ENCODE measurements at places on chromosomes 2 and 18. TPM values are rescaled to one million over a fixed set of nuclear protein-coding genes. Genes with fewer than 3 reads are reported as not detected.

Gene L3MBTL4
- 0.26 TPM for total RNA-seq

Gene EHD3
- total RNA-seq, result 1.9 TPM

DNA sequence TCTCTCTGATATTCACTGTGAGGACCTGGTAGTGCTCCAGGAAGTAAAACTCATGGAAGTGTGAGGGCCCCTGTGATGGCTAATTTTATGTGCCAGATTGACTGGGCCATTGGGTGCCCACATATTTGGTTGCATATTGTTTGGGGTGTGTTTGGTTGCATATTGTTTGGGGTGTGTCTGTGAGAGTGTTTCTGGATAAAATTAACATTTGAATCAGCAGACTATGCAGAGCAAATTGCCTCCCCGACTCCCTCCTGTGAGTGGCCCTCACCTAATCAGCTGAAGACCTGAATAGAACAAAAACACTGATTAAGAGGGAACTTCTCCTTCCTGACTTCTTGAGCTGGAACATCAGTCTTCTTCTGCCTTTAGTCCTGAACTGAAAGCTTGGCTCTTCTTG is 173.3 kb upstream of the LINC00305 start:
- no peak for DNase-seq

- no peak for DNase-seq
These were observed 49.0 kb downstream of the CYTIP start for GRCh38 chr2:157394928-157395327.

Gene STARD6
- total RNA-seq, result 0.54 TPM

DNA sequence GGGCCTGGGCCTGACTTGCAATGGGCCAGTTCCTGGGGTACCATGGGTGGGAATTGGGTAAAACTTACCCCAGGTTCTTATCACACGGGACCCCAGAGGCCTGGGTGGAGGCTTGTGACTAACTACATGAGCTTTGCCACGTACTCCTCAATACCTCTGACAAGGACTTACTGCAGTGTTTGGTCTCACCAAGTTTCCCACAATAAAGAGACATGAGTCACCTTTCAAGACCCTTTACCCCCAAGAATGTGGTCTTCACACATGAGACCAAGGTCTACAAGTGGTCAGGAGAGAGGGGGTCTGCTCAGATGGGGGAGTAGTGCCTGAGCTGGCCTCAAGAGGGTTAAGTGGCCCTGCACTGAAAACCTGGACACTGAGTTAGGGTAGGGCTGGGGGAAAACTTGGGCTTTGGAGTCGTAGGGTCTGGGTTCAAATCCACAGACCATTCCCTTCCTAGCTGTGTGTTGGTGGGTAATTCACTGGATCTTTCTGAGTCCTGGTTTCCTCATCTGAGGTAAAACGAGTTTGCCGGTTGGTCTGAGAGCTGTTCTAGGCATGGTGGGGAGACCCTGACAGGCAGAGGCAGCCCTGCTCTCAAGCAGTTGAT is 2.0 kb upstream of the GNLY start:
- no peak for DNase-seq

DNA sequence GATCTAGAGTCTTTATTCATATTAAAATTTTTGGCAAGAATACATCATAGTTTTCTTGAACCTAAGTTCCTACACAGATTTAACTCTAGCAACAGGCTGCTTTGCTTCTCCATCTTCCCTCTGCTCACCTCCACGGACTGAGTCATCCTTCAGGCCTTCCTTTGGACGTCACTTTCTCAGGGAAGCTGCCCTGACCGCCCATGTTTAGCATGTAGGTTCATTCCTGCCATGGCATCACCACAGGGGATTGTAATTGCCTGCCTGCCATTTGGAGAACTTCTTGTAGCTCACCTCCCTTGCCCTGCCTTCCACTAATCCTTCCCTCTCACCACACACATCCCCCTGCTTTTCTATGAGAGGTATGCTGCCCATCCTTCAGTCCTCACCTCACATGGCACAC is 43.9 kb upstream of the B3GNT2 start:
- no peak for DNase-seq

- DNase-seq, result no peak
These were observed 15.3 kb downstream of the WNT10A start for GRCh38 chr2:218895759-218896500.

DNA sequence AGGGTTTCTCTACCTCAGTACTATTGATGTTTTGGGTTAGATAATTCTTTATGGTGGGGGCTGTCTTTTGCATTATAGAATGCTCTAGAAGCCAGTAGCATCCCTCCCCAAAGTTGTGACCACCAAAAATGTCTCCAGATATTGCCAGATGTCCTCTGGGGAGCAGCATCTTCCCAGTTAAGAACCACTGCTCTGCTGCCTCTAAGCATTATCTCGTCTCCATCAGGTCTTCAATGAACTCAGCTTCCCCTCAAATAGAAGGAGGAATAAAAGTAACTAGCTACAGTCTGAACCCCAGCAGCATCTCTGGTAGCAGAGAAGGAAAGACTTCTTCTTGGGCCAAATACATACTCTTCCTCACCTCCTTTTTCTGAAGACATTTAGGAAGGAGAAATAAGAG is 244.1 kb downstream of the AGPS start:
- DNase-seq, result no peak

GRCh38 chr2:242085941-242086621 is 216.6 kb downstream of the RTP5 start:
- no peak for DNase-seq

DNA sequence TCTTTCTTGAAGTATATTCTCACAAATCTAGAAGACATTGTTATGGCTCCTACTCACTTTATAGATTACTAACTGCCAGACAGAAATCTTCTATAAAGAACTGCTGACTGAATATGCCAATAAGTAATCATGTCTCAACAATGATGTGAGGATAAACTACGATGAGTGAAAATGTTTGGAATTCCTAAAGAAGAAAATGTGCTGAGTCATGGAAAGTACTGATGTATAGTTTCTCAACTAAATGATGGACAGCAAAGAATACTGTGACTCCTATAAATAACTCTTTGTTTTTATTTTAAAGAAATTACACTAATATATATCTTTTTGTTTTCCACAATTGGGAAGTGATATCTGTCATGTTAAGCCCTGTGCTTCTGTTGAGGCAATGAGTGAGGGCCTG is 232.9 kb downstream of the LNPK start:
- no peak for DNase-seq

Gene SIX3
- total RNA-seq, result not detected

- DNase-seq, result no peak
These were observed 610.4 kb upstream of the SLC8A1 start for GRCh38 chr2:41062336-41062735.

- no peak for DNase-seq
These were observed 136.8 kb downstream of the ASB1 start for GRCh38 chr2:238563551-238563950.

DNA sequence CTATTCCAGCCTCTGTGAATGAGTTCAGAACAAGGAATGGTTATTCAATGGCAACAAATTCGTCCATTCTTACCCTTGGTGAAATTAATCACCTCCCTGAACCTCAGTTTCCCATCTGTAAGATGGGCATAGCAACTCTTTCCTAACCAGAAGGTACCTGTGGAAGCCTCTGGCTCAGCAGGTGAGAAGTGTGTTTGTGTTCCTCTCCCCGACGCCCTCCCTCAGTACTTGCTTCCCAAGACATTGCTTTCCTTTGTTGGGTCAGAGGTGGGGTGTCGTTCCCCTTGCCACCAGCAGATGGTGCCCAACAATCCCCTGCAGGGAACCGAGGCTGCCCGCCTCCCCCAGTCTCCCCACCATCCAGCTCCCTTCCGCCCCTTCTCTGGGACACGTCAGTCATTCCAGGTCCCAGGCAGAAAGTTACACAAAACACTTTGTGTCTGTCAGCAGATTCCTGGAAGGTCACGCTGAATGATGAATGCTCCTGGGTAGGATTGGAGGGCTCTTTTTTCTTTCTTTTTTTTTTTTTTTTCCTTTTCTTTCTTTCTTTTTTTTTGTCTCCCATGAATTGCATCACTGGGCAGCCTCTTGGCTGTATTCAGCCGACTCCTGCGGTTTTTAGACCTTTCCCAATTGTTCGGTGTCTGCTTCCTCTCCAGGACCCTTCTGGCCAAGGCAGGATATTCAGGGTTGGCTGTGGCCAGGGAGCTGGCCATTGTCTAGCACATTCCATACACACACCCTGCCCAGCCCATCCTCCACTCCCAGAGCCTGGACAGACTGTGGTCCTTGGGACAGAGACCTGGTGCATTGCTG is 117.3 kb downstream of the LPIN1 start:
- peak; percentile 22 for DNase-seq

- no peak for DNase-seq
These were observed 158.5 kb downstream of the INSIG2 start for GRCh38 chr2:118246726-118247125.

DNA sequence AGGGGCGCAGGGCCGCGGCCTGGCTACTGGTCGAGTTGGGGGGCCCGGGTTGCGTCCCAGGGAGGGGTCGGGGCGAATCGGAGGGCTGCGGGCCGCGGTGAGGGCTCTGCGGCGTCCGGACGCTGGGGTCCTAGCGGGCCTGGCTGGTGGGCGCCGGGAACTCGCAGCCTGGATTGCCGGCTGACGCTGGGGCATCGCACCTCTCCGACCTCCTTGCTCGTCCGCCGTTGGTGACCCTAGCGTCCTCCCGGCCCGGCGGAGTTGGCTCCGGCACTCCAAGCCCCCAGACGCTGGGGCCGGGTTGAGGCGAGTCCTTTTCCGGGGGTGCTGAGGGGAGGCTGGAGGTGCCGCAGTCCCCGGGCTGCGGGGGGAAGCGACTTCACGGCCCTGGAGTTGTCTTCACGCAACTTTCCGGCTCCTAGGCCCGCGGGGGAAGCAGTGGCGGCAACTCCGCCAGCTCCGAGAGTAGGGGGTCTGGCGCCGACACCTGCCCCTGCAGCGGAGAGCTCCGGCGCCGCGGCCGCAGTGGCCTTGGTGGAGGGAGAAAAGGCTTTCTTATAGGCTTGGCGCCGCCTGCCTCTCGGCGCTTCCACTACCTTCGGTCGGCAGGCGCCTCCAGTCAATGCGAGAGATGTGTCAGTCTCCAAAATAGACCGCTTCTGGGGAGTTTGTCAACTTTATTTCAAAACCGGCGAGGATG is 70.3 kb downstream of the HAUS1 start:
- DNase-seq, result peak; percentile 31

- DNase-seq, result no peak
These were observed 53.1 kb downstream of the ACVR1 start for GRCh38 chr2:157822993-157823392.

Gene ADRA2B
- total RNA-seq, result 0.12 TPM

Gene SIGLEC15
- total RNA-seq, result not detected

DNA sequence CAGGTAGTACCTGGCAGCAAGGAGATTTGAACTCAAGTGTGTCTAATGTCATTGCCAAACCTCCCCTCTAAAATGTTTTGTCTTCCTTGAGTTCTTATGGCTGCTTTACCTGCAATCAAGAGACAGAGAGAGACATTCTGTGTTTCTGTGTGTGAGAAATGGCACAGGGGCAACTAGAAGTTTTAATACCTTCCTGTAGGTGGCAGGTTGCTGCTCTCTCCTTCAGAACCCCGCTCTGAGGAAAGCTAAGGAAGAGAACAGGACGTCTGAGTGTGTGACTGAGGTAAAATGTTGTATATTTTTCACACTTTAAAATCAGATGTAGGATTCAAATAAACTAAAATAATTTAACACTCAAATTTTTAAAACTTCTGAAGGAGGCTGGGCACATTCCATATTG is 19.2 kb downstream of the DTNA start:
- no peak for DNase-seq

DNA sequence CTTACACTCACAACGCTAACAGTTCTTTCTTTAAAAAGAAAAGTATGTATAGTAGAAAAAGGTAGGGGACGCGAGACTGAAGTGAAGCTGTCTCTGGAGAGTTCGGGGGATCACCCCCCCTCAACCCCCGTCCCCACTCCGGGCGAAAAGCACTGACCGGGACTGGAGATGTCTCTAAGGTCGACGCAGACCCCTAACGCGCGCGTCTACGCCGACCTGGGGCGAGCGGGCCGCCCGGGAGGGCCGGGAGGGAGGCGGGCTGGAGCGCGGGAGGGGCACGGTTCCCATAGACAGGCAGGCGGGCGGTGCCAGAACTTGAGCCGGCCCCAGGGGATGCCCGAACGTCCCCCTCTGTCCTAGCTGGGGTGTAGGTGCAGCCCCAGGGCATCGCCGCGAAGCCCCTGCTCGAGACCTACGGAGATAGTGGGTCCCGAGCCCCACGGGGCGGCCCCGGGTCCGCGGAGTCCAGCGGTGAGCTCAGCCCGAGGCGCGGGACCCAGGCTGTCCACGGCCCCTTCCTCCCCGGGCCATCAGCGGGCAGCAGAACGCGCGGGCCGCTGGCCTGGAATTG is 82.2 kb downstream of the CHRNA1 start:
- DNase-seq, result peak; percentile 33

DNA sequence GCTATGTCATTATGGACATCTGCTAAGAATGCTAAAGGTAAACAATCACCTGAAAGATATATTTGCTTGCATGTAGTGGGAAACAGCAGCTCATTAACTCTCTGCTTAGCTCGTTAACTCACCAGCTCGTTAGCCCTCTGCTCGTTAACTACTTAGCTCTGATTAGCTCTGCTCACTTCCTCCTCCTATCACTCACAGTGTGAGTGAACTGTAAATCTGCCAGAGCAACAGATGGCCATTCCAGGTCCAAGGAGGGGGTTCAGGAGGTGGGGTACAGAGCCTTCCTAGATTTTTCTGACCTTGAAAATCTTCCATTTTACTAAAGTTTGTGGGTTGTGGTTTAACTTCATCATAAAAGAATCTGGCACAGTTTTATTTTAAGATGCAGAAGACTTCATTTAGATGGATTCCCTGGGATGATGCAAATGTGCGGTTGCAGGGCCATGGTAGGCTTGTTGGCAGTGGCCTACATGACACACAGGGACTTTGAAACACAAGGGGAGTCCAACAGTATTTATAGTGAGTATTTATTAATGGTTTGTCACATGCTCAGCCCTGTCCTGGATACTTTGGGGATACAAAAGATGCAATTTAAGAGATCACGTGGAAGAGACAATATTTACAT is 1633.7 kb upstream of the CELF4 start:
- DNase-seq, result no peak

All from activated T-helper 1 cell treated with anti-CD3 and anti-CD28 coated beads, Interleukin-12 subunit alpha, Interleukin-12 subunit beta, Interleukin-2, Interleukin-4 antibody, amounts not matched to agents 30 ng/mL and 10 ng/mL and 1 ng/mL, durations not matched to agents 14 hours and 24 hours and 36 hours (primary cell).